D721Med (cell line): ENCODE measurements at places on chromosomes 2 and 18.

DNA sequence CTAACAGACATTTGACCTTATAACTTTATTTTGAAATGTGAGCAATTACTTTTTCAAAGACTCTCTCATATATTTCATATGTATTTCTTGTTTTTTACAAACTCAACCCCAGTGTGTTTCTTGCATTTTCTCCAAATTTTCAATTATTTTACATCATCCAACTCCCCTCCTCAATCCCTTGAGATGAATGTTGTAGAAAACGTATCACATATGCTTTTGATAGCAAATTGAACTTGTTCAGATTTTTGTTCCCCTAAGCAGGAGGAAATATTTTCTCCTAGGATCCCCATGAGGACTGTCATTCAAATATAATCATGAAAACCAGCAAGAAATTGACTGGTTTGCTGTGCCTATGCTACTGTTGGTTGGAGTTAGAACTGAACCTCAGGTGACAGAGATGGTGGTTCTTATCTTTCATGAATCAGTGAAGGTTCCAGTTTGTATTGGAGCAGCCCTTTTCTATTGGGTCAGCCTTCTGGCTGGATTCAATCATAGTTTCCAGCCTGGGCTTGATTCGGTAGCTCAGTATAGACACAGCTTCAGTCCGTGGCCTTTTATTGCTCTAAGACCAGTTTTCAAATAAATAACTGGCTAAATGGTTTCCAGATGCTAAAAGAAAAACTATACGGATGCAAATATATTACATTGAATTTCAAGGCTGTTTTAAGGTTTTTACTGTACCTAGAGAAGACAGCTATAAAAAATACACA, 591.0 kb downstream of the EPHA4 start:
- DNase-seq, result no peak

DNA sequence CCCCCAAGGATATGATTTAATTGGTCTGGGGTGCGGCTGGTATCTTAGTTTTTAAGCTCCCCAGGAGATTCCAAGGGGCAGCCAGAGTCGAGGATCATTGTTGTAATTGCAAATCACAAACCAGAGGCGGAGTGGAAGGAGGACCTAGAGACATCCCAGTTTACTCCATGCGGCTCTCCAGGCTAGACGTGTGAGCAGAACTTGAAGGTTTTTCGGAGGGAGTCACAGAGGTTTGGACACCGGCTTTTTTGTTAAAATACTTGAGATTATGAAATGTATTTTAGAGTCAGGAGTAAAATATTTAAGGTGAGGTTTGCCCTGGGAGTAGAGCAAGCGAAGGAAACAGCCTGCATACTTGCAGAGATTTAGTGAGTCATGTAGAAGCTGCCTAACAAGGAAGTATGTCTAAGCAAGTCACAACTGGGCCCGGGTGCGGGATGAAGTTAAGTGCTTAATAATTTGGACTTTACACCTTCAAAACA, 39.5 kb downstream of the TGOLN2 start:
- DNase-seq, result peak; percentile 53

DNA sequence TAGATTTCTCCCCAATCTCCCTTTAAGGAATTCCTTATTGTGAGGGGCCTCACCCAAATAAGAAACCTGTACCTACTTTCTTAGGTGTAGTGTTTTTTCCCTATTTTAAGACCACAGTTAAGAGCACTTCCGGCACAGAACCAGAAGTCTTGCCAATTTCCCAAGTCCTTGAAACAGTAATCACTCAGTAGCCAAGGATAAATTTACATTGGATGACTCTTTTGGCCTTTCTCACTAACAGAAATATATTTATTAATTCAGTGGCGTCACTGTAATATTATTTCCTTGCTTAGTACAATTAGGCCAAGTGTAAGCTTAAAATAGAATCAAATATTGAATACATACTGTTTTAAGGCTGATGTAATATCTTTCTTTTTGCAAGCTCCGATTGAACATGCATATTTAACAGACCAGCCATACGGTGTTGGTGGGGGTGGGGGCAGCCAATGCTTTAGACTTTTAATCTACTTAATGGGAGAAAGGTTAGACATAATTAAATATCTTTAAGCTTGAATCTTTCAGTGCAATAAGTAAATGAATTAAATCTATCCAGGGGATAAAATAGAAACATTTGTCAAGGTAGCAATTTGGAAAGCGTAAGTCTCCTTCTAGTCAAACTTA, 50.8 kb upstream of the ITGA6 start:
- DNase-seq, result peak; percentile 23

- DNase-seq, result peak; percentile 94
These were observed 248.5 kb downstream of the CDH20 start for GRCh38 chr18:61581578-61582201.

DNA sequence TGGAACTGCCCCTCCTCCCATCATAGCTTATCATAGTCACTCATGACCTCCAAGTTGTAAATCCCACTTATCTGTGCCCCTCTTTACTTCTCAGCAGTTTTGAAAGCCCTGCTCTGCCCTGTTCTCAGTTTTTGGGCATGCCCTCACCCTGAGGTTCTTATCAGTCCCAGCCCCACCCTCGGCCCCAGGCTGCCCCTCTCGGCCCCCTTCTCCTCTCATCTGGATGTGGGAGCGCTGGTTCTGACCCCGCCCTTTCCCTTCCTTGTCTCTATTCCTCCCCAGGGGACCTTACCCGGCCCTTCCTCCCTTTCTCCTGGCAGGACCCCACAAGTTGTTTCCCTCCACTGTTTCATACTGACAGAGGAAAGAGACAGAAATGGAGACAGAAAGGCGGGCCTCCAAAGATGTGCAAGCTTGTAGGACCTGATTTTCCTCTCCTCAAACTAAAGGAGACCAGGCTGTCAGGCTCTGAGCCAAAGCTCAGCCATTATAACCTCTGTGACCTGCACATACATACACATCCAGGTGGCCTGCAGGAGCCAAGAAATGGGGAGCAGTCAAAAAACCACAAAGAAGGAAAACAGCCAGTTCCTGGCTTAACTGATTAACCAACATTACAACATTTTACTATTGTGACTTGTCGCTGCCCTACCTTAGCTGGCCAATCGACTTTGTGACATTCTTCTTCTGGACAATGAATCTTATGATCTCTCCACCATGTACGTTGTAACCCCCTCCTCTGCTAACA, 171.0 kb upstream of the HS6ST1 start:
- DNase-seq, result no peak

- DNase-seq, result no peak
These were observed 891 bp downstream of the CAB39 start for GRCh38 chr2:230713331-230714135.

GRCh38 chr18:12991821-12992179, 638 bp downstream of the CEP192 start:
- no peak for DNase-seq

GRCh38 chr2:236137066-236137465, 31.1 kb downstream of the GBX2 start:
- no peak for DNase-seq

- DNase-seq, result no peak
These were observed 74.9 kb upstream of the DOCK10 start for GRCh38 chr2:225117051-225117716.

GRCh38 chr2:1137913-1138391, 187.3 kb downstream of the SNTG2 start:
- no peak for DNase-seq

DNA sequence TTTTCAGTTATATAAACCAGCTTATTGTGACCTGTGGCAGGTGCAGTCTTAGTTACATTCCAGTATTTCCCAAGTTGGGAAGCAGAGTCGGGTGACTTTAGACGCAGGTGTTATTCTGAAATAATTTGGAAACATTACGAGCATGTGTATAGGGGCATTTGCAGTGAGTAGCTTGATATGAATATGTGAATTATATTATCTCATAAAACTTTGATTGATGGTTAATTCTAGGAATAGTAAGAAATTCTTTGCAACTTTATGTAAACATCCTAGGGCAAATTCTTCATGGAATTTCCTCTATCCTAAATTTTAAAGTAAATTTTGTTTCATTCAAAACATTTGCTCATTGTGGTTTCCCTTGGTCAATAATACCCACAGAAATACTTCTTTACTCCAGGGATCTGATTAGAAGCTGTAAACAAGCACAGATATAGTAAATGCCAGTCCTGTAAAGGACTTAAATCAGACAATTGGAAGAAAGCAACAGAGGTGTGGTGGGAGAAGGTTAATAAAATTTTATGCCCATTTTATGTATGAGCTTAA, 580.6 kb upstream of the CDH2 start:
- no peak for DNase-seq

GRCh38 chr2:63242747-63243146, 192.1 kb downstream of the OTX1 start:
- no peak for DNase-seq

- DNase-seq, result no peak
These were observed 237.3 kb downstream of the C1D start for GRCh38 chr2:67825476-67825875.

- no peak for DNase-seq
These were observed 667 bp downstream of the REEP1 start for GRCh38 chr2:86336675-86337243.

DNA sequence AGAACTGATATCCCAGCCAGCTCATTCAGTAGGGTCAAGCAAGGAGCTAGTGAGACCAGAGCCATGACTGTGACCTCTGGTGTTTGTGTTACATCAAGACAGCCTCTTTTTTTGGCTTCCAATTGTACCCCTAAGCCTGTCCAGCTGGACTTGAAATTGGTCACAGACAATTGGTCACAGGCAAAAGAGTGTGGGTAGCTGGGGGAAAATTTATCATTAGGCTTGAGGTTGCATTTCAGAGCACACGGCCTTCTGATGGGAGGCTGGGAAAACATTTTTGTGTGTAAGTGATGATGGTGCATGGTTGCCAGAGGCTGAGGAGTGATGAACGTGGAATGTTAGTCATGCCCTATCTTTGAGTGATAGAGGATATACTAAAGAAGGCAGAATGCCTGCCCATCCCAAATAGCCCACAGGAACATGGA, 285.1 kb upstream of the SLC14A2 start:
- DNase-seq, result no peak

DNA sequence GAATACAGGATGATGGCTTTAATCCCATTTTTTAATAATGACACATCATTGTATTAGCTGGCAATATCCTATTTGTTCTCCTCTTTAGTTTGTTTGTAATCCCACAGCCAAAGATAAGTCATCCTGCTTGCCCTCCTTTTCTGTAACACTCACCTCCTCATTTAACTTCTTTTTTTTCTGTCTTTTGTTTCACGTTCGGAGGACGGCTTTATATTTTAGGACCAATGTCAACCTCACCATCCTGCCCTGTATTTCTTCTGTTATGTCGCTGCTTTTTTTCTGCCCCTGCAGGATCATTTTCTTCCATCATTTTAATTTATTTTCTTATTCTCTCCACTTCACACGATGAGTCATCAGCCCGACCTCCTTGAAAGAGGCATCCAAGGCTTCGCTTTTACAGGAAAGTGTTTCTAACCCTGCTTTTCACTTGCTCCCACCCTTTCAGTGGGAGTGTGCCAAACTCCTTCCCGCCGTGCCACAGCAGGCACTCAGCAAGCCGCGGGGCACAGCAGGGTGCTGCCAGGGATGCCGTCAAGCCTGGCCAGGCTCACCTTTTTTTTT, 11.4 kb downstream of the RAB31 start:
- DNase-seq, result no peak

GRCh38 chr2:18987592-18988073, 370.8 kb downstream of the OSR1 start:
- no peak for DNase-seq

DNA sequence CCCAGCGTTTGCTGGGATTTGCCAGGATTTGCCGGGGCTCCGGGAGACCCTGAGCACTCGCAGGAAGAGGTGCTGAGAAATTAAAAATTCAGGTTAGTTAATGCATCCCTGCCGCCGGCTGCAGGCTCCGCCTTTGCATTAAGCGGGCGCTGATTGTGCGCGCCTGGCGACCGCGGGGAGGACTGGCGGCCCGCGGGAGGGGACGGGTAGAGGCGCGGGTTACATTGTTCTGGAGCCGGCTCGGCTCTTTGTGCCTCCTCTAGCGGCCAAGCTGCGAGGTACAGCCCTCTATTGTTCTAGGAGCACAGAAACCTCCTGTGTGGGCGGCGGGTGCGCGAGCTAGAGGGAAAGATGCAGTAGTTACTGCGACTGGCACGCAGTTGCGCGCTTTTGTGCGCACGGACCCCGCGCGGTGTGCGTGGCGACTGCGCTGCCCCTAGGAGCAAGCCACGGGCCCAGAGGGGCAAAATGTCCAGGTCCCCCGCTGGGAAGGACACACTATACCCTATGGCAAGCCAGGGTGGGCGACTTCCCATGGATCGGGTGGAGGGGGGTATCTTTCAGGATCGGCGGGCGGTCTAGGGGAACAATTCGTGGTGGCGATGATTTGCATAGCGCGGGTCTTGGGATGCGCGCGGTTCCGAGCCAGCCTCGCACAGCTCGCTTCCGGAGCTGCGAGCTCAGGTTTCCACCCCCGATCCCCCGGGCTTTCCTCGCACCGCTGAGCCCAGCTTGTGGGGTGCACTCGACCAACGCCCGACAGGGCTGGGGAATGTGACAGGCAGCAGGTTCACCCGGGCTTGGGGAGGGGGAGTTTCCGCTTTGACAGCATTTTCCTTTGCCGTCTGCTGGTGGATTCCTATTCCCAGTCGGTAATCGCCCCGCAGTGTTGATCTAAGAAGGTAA, 2.8 kb downstream of the ONECUT2 start:
- DNase-seq, result peak; percentile 100

DNA sequence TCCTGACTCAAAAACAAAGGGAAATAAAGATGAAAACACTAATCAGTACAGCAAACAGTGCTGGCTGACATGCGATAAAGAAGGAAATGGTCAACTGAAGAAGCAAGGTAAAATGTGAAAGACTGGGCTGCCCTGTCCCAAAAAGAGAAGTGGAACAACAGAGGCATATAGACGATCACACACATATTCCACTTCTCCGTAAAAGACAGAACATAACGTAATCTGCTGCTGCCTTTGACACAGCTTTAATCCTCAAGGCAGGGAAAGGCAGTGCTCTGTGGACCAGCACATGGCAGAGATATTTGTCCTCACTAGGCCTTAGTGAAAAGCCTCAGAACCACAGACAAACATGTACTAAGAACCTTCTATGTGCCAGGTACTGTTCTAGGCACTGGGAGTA, 24.3 kb upstream of the REL start:
- DNase-seq, result no peak

DNA sequence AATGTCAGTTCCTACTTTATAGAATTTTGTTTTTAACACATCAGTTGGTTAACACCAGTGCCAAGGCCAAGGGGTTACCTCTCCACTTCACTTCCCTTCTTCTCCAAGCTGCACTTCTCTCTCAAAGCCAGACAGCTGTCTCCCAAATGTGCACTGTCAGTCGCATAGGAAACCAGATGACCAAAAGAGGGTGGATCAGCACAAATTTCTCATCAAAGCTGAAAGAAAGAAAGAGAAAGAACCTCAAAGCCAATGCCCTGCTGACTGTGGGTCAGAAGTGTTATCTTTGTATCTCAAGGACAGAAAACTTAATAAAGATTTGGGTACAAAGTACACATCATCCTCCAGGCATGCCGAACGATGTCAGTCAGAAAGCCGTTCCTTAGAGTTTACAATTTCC, 32.2 kb downstream of the SPATS2L start:
- DNase-seq, result no peak
